ENCODE measurements at places on chromosomes 2 and 18. TPM values are rescaled to one million over a fixed set of nuclear protein-coding genes. Genes with fewer than 3 reads are reported as not detected.

The FAP gene
- 0.78 TPM for total RNA-seq

The COMMD1 gene
- 29.4 TPM for total RNA-seq

DNA sequence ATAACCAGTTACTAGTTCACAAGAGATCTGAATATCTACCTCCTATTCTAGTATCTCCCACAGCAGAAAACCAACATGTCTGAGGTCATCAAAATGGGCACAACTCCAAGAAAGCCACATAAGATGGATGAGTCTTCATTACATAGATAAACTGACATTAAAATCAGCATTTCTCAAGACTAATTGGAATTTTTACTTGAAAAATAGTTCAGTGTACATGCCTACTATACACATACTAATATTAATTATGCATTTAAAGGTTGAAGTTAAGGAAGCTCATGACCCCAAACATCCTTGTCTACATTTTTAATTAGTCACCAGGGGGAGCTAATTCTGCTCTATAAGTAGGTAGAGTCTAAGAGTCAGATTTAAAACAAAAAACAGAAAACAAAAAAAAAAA lies 41.9 kb downstream of the ZNF521 start:
- no peak for DNase-seq

DNA sequence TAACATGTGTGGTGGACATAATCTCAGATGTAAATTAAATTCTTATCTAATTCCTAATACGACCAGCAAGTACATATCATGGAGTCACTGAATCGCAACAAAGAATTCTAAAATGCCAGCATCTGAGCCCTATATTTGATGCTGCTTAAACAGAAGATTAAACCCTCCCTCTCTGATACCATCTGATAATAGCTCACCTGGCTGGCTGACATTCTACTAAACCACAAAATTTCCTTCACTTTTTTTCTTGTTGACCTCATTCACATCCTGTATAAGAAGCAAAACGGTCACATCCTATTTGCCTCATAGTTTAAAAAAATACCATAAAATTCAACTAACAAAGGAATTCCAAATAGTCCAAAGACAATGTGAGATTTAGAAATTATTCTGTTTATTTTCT lies 371.6 kb upstream of the SLC8A1 start:
- DNase-seq: no peak

GRCh38 chr2:32246911-32247310 lies 17.8 kb downstream of the NLRC4 start:
- DNase-seq: no peak
